ENCODE measurements at places on chromosomes 5 and 9.
A peak's percentile ranks its signal among the peaks of the same experiment; 100 is the strongest.

DNA sequence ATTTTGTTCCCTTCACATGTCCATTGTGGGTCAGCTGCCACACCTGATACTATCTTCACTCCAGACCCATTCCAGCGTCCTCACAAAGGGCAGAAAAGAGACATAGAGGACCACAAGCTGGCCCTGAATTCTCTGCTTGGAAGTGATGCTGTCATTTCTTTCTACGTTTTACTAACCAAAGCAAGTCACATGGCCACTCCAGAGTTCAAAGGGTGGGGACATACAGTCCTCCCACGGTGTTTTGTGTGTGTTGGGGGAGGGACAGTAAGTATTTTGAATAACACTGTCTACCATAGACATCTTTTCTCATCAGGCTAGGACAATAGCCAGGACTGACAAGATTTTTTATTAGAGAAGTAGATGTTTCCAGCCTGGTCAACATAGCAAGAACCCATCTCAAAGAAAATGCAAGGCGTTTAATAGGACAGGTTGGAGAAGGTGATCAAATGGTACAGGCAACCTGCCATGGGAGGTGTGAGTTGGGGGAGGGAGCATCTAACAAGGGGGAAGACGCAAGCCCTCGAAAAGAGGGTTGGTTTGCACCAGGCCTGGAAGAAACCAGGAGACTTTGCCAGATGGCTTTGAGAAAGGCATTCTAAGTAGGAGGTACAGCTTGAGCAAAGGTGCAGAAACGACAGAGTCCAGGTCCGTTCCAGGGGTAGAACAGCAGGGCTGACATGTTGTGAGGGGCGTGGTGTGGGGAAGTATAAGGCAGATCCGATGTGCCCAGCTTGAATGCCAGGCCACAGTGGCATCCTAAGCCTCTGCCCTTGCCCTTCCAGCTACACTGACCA, 11.3 kb upstream of the GLIPR2 start:
- DNase-seq, result peak; percentile 62

DNA sequence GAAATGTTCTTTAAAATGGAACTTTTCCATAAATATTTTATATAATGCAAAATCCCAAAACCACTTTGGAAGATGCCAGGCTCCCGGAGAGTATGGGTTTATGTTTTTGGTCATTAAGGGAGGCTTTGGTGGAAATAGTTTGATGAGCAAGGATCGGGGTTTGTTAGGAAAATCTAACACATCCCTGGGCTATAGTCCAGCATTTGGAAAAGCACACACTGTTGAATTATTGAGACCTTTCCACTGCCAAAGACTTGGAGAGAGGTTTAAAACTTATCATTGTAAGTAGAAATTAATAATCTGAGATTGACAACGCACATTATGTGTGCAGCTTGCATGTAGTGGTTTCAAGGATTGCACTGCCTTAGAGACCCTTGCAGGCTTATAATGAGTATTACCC, 156.3 kb downstream of the PARP8 start:
- DNase-seq, result no peak

DNA sequence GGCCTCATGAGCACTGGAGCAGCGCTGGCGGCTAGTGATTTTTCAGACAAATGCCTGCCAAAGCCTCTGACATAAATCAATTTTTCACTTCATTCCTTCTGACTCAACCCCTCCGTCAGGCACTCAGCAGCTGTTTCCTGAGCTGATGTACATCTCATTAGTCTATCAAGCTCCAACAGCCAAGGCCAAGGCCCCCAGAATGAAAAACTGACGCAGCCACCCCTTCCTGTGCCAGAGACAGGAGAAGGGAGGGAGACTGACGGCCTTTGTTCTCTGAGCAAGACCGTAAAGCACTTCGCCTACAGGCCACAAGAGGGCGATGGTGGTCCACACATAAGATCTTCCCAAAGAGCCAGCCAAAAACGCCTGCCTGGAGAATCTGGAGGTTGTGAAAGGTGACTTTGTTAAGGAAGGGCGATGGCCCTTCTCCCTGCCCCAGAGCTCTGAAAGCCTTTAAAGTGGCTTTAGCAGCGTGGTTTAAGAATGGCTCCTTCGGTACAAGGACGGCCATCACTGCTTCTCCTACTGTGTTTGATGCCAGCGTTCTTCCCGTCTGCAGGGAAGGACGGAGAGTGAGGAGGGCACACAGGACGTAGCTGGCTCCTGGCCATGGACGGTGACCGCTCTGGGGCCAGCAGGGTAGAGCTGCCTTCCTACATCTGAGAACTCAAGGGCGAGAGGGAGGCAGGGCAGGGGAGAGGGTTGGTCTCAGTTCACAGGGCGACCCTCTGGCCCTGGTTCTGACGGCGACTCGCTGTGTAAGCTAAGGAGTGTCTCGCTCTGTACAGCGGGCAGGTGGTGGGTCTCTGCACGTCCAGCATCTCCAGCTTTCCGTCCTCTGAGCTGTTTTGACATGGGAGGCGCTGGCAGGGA, 37.0 kb downstream of the ALG2 start:
- peak; percentile 91 for DNase-seq

DNA sequence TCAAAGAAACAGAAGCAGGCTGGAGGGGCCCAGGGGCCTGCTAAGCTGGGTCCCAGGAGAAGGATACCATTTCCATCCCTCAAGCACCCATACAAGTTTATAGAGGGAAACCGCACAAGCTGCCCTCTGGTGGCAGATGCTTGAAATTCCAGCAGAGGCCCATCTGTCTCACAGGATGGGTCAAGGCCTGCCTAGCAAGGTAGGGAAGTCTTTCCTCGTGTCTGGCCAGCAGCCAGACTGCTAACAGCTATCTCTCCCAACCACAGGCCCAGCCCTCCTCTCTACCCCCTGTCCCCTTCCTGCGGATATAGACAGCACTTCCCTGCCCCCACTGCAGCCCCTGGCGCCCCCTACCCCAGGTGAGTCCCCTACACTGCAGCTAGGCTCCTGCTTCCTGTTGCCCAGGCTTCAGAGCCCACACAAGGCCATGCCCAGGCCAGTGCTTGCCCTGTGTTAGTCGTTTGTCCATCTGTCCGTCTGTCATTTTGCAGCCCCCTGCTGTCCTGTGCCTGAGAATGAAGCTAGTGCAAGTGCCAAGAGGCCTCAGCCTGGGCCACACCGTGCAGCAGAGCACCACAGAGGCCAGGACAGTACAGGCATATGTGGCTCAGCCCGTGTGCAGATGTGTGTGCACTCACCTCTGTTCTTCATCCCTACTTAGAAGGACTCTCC, 26.2 kb downstream of the TCF7 start:
- DNase-seq, result peak; percentile 79

DNA sequence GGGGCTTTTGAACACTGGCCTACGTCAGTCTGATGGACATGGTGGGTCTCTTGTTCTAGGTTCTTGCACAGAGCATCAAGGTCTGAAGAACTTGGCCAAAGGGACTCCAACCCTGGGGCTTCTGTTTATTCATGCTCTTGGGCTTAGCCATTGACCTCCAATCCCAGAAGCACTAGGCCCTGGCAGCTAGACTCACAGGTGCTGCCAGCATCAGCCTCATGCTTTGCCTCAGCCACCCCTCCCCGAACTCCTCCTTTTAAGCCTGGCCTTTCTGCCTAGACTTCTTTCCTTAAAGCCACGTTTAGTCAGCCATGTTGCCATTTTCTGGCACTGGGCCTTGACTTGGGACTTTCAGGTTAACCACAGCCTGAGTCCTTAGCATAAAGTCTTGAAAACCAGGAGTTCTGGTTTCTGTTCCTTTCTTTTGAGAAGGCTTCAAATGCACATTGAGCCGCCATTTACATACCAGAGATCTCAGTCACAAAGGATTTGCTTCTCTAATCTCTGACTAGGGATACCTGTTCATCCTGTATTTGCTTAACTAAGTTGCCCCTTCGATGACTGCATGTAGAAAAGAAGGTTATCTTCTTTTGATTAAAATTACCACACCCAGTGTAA, 54.7 kb downstream of the ANGPTL2 start:
- DNase-seq, result peak; percentile 14

DNA sequence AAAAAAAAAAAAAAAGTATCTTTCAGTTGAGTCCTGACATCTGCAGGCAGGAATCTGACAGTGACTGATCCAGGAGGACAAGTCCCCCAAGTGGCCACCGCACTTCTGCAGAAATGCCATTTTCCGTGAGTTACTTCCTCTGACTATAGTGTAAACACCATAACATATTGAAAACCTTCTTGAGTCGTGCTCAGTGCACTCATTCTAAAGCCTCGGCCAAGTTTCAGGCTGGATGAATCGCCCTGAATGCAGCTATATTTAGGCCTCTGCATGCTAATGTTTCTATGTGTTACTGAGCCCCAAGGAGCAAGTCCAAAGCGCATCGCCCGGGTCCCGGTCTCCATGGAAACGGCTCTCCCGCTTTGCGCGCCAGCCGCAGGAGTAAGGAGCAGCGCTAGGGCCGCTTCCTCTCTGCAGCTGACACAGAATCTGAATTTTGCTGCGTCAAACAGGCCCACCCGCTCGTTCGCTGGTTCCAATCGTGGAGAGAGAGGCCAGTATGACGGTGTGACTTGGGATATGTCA, 335.4 kb downstream of the MSX2 start:
- no peak for DNase-seq

DNA sequence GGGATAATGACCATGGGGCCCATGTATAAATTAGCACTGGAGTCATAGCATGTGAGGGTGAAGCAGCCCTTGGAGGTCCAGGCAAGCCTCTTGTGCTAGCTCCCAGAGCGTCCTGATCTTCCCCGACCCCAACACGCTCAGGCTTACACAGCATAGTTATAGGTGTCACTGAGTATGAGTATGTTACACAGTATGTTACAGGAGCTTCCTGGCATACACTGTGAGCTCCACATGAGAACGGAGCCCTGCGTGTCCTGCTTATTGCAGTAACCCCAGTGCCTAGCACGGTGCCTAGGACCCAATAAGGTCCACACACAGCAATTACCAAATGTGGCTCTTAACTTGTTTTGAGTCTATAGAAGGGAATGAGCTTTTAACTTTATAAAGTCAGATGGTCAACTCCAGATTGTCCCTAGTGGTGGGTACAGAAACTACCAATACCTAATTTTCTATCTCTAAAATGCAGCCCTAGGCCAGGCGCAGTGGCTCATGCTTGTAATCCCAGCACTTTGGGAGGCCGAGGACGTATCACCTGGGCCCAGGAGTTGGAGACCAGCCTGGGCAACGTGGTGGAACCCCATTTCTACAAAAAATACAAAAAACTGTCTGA, 64.1 kb downstream of the PLAC8L1 start:
- no peak for DNase-seq

DNA sequence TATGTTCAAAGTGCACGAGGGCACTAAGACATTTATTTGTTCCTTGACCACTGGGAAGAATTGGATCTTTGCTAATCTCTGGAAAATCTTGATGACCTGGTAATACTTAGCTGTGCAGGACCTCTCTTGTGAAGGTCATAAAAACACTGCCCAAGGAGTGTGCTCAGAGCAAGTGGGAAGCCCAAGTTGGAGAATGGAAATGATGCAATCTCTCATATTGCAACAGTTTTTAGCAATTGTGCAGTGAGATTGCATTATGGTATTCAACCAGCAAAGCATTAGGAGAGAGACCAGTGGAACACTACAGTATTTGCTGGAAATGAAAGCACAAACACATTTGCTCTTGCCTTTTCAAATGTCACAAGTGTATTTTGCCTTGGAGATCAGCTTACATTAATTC, 34.5 kb downstream of the TXNDC8 start:
- no peak for DNase-seq

DNA sequence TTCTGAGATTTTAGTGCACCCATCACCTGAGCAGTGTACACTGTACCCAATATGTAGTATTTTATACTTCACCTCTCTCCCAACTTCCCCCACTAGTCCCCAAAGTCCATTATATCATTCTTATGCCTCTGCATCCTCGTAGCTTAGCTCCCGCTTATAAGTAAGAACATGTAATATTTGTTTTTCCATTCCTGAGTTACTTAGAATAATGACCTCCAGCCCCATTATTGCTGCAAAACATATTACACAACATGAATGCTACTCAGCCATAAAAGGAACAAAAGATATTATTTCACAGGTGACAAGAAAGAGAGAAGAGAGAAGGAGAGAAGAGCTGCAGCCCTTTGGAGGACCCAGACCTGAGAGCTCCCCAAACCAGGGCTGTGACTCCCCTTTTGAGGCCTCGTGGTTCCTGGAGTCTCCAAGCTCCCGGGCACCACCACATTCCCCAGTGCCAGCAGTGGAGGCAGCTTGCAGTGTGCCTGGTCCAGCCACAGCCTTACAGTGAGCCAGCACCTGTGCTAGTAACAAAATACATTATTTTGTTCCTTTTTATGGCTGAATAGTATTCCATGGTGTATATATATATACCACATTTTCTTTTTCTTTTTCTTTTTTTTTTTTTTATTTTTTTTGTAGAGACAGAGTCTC, 194.5 kb upstream of the DAB2 start:
- no peak for DNase-seq

DNA sequence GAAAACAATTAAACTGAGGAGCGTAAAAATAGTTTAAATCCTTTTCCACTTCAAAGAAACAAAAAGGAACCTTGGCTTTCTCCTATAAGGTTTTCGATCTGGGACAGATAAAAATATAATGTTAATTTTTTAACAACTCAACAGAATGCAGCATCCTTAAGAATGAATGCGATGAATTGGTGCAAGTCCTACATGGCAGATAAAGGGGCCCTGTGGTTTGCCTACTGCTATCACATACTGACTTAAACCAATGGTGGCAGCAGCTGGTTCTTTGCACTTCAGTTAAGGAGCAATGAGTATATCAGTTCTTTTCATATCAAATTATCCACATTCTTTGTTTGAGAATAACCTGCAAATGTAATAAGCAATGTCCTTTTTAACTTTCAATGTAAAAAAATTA, 12.4 kb upstream of the TYRP1 start:
- no peak for DNase-seq

DNA sequence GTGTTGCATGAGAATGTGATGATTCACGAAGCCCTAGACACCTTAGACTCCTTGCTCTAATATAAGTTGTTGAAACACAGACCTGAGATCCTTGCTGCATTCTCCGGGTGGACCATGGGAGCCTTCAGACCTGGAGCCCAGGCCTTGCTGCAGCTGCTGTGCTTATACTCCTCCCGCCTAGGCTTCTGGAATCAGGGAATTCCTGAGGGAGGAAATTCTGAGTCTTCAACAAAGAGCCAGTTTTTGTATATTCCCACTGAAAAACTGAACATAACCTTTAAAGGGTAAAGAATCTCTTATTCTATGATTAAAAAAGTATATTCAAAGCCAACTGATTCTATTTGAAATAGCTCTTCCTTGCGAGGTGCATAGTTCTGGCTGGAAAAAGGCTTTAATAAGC, 245.1 kb upstream of the ELAVL2 start:
- DNase-seq, result no peak

DNA sequence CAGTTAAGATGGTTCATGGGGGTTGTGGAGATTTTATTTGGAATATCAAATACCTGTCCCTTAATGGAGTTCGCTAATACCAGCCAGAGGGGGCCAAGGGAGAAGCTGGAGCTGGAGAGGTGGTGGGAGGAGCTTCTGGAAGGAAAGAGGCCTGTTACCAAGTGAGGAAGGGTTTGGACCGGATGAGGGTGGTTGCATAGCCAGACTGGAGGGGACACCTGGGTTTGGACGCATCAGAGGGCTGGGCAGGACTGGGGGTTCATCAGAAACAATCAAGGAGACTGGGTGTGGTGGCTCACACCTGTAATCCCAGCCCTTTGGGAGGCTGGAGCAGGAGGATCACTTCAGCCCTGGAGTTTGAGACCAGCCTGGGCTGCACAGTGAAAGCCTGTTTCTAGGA, 111.8 kb upstream of the IER5L start:
- DNase-seq, result peak; percentile 29

All from cardiac septum (tissue), 1 donor.